NCI-H187 treated with DMSO at 0.1 percent for 48 hours (cell line): ENCODE measurements at places on chromosomes 13 and 19.

- no peak for DNase-seq
Measured at GRCh38 chr13:40472427-40473220, 193.8 kb downstream of the FOXO1 start.

DNA sequence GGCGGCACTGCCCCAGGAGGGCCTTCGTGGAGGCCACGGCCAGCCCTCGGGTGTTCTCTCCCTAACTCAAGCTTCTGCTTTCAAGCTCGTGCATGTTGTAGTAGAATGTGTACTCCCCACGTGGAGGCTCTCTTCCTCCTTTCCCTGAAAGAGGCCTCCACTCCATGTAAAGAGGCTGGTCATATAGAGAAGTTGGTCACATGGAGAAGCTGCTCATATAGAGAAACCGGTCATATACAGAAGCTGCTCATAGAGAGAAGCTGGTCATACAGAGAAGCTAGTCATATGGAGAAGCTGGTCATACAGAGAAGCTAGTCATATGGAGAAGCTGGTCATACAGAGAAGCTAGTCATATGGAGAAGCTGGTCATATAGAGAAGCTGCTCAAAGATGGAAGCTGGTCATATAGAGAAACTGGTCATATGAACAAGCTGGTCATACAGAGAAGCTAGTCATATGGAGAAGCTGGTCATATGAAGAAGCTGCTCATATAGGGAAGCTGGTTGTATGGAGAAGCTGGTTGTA is 152.5 kb downstream of the COL4A1 start:
- DNase-seq, result no peak

- no peak for DNase-seq
Measured at GRCh38 chr13:114112826-114113322, 19.5 kb downstream of the RASA3 start.

GRCh38 chr13:38582133-38582532 is 104.7 kb upstream of the FREM2 start:
- DNase-seq, result no peak

- no peak for DNase-seq
Measured at GRCh38 chr19:9878511-9879196, 43.5 kb downstream of the PIN1 start.

GRCh38 chr13:95480791-95481780 is 71.4 kb upstream of the CLDN10 start:
- no peak for DNase-seq

- DNase-seq, result no peak
Measured at GRCh38 chr13:49441846-49442245, 2.0 kb downstream of the CAB39L start.

- no peak for DNase-seq
Measured at GRCh38 chr19:38739440-38740256, 4.6 kb downstream of the CAPN12 start.

DNA sequence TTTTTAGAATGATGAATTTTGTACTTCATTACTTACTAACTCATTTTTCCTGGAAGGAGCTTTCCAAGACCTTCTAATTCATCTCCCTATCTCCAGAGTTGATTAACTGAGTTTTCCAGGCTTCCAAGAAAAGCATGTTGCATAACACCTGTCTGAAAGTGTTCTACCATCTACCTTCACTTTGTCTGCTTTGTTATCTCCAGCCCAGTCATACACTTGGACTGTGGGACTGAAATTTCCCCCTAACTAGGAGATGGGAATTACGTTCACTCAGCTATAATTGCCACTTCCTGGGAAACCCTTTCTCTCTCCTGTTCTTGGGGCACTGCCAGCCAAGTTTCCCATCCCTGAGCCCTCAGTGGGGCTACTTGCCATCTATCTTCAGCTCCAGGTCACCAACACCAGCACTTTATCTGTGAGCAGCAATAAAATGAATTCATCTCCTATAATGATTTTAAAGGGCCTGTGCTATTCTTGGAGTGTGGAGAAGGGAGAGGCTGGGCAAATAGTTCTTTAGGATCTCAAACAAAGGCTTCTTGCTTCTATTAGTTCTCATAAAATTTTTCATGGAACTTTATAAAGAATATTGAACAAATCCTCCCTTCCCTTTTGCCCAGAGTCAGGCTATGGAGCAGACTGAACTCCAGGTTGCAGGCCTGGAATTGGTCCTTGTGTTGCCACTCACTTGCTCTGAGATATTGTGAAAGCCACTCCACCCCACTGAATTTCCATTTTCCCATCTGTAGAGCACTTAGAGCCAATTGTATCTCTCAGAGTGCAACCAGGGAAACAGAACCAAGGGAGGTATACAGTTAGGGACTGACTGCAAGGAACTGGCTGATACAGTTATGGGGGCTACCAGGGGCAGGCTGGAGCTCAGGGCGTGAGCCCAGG is 17.8 kb upstream of the ATP12A start:
- DNase-seq, result no peak

DNA sequence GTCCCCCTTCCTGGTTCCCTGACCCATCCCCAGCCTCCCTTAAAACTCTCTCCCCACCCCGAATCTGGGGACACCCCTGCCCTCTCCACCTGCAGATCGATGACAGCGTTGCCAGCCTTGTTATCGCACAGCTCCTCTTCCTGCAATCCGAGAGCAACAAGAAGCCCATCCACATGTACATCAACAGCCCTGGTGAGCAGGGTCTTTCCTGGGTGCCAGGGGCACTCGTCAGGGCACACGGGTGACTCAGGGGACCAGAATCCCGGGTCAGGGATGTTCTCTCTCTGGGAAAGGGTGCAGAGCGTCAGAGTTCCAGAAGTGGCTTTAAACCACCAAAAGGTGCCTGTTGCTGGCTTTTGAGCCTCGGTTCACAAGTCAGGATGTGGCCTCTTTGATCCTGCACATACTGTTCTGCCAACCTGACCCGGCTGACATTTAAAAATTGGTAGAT is 1.0 kb downstream of the CLPP start:
- DNase-seq, result no peak

DNA sequence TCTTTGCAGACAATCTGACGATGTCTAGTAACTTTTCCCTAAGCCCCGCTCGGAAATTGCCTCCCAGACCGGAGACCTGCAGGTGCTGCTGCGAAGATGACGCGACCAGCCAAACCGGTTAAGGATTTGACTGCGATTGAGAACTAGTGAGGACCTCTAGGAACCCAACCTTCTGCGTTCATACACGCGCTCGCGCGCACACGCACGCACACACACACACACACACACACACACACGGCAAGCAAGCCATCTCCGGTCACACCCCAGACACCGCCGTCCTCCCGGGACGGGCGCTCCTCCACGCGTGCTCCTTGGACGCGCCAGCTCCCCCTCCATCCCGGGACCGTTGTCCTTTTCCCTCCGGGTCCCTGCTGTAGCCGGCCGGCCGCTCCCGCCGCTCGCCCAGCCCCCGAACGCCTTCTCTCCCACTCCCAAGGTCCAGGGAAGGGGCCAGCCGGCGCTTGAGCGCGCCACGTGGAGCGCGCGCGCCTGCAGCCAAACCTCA is 1.2 kb downstream of the TBC1D4 start:
- DNase-seq, result no peak

GRCh38 chr13:75788481-75788981 is 152.4 kb downstream of the LMO7 start:
- DNase-seq, result no peak

GRCh38 chr13:33100886-33101285 is 84.7 kb downstream of the KL start:
- no peak for DNase-seq

GRCh38 chr19:16136185-16136999 is 7.1 kb upstream of the HSH2D start:
- no peak for DNase-seq

DNA sequence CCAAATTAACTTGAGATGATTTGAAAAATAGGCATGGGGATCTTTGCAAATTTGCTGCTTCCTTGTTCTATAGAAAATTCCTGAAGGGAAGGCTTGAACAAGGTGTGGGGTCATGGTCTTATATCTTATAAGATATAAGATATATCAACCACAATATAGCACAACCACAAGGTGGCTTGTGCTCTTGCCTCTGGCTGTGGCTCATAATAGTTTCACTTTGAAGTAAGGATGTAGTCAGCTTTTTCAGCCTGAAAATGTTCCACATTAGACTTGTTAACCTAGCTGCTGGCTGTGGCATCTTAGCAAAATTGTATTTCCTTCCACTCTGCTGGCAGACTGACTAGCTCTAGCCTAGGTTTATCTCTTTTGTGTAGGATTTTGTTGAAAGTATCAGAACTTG is 169.7 kb downstream of the KLF5 start:
- DNase-seq, result no peak

- no peak for DNase-seq
Measured at GRCh38 chr19:1264801-1265614, 4.1 kb upstream of the CIRBP start.

DNA sequence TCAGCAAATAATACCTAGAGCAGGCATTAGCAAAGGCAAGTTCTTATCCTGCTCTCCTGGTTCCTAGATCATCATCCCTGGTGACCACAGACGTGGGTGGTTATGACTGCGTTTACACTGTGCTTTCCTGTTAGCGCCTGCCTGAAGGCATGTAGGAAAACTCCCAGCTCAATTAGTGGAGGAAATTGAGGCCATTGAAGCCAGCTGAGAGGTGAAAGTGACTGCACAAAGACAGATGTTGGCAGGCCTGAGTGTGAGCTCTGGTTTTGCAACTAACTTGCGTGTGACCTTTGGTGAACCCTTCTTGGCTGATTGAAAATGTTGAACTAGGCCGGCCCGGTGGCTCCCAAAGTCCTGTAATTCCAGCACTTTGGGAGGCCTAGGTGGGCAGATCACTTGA is 17.5 kb upstream of the NWD1 start:
- DNase-seq, result no peak

- no peak for DNase-seq
Measured at GRCh38 chr13:24152292-24153214, 8.0 kb upstream of the SPATA13 start.

- DNase-seq, result no peak
Measured at GRCh38 chr19:32219392-32219791, 126.0 kb upstream of the ZNF507 start.

DNA sequence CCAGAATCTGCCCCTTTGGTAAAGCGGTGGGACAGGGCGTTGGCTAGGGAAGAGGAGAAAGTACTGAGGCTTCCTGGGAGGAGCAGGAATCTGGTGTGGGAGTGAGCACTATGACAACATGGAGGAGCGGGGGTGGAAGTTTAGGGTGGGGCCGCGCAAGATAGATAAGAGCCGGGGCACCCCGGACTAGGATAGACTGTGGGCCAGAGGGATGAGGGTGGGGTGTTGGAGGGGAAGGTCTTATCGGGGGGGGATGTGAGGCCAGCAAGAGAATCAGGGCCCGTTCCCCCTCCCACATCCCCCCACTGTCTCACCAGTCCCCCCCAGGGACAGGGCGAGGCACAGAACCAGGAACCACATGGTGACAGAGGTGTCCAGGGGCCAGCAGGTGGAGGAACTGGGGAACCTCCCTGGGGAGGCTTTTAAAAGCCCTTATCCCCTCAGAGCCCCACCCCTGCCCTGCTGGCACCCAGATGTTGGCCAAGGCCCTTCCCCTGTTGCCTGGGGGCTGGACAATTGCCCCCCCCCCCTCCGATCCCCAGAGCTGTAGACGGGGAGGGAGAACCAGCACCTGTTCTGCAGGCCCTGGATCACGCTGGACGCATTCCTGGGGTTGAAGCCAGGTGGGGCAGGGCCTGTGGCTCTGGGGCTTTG is at the start of gene KLK1:
KLK1 (minus strand) TSS at position 399 of the 654 bp plus-strand sequence; CDS start at position 360, 39 bp downstream.
- DNase-seq, result no peak

DNA sequence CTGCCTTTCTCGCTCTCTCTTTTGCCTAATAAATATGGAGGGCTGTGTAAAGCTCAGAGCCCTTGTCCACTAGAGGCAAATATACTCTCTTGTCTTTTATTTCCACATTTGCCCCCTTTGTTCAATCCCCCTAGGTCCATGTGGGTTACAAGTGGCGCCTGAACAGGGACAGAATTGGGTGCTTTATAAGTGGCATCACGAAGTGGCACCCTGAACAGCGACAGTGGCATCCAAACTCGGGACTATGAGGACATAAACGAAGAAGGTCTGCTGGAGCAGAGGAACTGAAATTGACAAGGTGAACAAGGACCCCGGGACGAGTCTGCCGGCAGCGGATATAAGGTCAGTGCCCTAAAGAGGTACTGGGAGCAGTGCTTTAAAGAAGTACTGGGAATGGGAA is 4.3 kb upstream of the ZNF610 start:
- no peak for DNase-seq

GRCh38 chr19:39448271-39448670 is 2.9 kb downstream of the SUPT5H start:
- no peak for DNase-seq

- no peak for DNase-seq
Measured at GRCh38 chr13:111657013-111657412, 336.6 kb downstream of the TEX29 start.

GRCh38 chr13:21075011-21075378 is 13.6 kb upstream of the LATS2 start:
- DNase-seq, result no peak

- no peak for DNase-seq
Measured at GRCh38 chr19:47227352-47228167, 3.4 kb downstream of the BBC3 start.

GRCh38 chr19:6887316-6887715 is at the start of gene ADGRE1:
TSS of gene ADGRE1 (plus strand) at chr19:6887579. CDS start at chr19:6887609, 30 bp downstream.
- DNase-seq, result no peak

GRCh38 chr13:111046590-111047141 is 68.4 kb upstream of the ARHGEF7 start:
- no peak for DNase-seq

GRCh38 chr19:20444202-20444885 is 121.2 kb downstream of the ZNF737 start:
- no peak for DNase-seq

- DNase-seq, result no peak
Measured at GRCh38 chr13:31045286-31046081, 113.0 kb downstream of the TEX26 start.

DNA sequence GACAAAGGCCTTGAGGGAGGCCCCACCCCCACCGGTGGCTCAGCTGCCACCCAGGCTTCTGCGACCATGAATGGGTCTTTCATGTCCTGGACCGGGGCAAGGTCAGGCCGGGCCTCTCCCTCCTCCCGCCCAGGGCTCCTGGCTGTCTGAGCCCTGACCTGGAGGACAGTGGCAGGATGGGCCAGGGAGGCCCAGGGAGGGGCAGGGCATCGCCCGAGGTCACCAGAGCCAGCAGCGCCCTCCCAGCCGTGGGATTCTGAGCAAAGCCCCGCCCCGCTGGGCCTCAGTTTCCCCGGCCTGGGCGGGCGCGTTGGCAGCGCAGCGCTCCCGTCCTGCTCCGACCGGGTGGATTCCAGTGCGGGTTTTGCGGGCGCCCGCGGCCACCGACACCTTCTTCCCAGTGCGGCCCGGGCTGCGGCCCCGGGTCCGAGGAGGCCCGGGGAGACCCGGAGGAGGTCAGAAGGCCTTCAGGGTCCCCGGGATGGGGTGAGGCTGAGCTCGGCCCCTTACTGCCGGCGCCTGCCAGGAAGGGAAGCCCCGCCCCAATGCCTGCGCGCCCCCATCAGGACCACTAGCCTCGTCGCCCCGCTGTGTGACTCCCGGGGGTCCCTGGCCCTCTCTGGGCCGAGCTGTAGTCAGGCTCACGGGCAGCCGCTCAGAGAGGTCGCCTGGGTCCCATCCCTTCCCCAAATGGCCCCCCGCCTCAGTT is 24.6 kb upstream of the SEMA6B start:
- DNase-seq, result no peak
